H9 (cell line): ENCODE measurements at places on chromosomes 5 and 9. TPM values are rescaled to one million over a fixed set of nuclear protein-coding genes. Genes with fewer than 3 reads are reported as not detected.

Gene SCGB3A2
- 62.5 and 66.0 TPM in 2 replicates for total RNA-seq

- no peaks in the 10 kb centered on the region for H3K4me1 ChIP-seq
- H3K27ac ChIP-seq, result no peak overlapping the region
- H3K36me3 ChIP-seq, result no peaks in the 10 kb centered on the region
Observed at GRCh38 chr5:124103671-124104070, 591.7 kb downstream of the CSNK1G3 start.

GRCh38 chr5:117242028-117242427 lies 667.4 kb upstream of the SEMA6A start:
- no peak overlapping the region for H3K4me3 ChIP-seq
- H3K27ac ChIP-seq, result no peak overlapping the region
- H3K4me1 ChIP-seq, result no peaks in the 10 kb centered on the region; the same call in 1 of the 2 replicates

- H3K27me3 ChIP-seq, result no peaks in the 10 kb centered on the region
- no peak for DNase-seq
- H3K27ac ChIP-seq, result no peak overlapping the region
- no peak overlapping the region for H3K4me3 ChIP-seq
- no peaks in the 10 kb centered on the region for H3K4me1 ChIP-seq
- H3K36me3 ChIP-seq, result no peaks in the 10 kb centered on the region
Observed at GRCh38 chr9:35426627-35427026, 63.3 kb upstream of the RUSC2 start.

GRCh38 chr9:121909111-121909510 lies 184.0 kb downstream of the TTLL11 start:
- H3K36me3 ChIP-seq, result no peaks in the 10 kb centered on the region
- H3K27me3 ChIP-seq, result no peaks in the 10 kb centered on the region
- H3K4me1 ChIP-seq, result no peaks in the 10 kb centered on the region
- H3K4me3 ChIP-seq, result no peak overlapping the region

Gene GDF9
- 0.24 and 0.57 TPM in 2 replicates for total RNA-seq

DNA sequence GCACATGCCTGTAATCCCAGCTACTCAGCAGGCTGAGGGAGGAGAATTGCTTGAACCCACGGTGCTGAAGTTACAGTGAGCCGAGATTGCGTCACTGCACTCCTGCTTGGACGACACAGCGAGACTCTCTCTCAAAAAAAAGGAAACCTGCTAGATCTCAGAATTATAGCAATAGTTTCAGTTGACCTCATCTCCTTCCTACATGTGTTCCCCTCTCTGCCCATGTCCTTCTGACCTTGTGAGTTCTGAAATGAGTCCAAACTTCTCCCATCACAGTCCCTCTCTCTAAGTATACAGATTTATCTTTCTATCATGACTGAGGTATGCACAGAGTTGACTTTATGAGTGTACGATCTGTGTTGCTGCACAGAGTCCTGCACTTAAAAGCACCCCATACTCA lies 44.6 kb upstream of the SHOC1 start:
- no peaks in the 10 kb centered on the region for H3K4me1 ChIP-seq
- no peak for DNase-seq
- H3K27ac ChIP-seq, result no peak overlapping the region

DNA sequence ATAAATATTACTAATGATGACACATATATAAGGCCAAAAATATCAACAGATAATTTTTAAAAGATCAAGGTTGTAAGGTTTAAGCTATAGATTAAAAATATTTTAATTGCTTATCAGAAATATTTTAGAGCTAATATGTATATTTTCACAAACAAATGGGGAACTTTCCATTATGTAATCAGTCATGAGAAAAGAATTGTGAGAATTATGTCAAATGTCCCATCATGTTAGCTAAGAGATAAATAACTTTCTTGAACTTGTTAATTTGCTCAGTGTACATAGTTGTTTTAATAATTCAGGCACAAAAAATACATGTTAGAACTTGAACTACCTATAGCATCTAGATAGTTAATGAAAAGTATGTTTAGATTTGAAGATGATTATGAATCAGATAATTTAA lies 67.7 kb downstream of the SYK start:
- no peak overlapping the region for H3K4me3 ChIP-seq
- H3K27ac ChIP-seq, result no peak overlapping the region
- H3K4me1 ChIP-seq, result no peaks in the 10 kb centered on the region
- H3K36me3 ChIP-seq, result no peaks in the 10 kb centered on the region
- H3K27me3 ChIP-seq, result no peaks in the 10 kb centered on the region
- no peak for DNase-seq

- no peaks in the 10 kb centered on the region for H3K27me3 ChIP-seq
- no peak overlapping the region for H3K27ac ChIP-seq
- peaks cover 3% of the 10 kb centered on the region; the same call in 1 of the 2 replicates for H3K4me1 ChIP-seq
- H3K36me3 ChIP-seq, result peaks cover 42% of the 10 kb centered on the region
Observed at GRCh38 chr5:35341189-35341588, 110.9 kb upstream of the PRLR start.

Gene SPATA31D4
- not detected in 2 replicates for total RNA-seq
